ENCODE measurements at places on chromosomes 12 and 14.

DNA sequence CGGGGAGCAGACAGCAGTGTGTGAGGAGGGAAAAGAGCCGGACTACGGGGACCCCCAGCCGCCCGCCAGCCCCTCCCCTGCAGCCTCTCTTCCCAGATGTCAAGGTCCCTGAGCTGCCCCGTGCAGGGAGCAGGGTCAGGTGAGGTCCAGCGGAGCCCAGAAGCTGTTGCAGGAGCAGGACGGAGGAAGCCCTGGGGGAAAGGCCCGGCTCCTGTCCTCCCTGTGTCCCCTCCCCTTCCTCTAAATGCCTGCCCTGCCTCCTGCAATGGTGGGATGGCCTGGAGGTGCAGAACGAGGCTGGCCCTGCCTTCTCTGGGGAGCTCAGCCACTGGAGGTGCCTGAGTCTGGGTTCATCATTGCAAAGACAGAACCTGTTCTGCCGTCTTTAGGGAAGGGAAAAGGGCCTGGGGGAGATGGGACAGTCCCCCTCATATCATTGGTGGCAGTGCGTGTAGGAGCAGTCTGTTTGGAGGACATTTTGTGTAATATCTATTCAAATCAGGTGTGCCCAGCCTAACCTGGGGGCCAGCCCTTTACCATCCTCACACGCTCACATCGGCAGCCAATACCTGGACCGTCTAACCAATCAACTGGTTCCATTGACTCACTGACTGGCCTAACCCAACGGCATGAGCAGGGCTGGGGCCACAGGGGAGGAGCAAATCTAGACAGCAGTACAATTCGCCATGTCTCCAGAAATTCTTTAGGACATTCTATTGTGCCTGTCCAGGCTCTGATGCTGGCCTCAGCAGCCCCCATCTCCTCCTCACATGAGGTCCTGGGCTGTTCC, 364.1 kb upstream of the SFSWAP start:
- DNase-seq, result no peak

GRCh38 chr14:36944307-36945010, 227.9 kb downstream of the SLC25A21 start:
- no peak for DNase-seq

GRCh38 chr12:45918818-45919217, 71.6 kb downstream of the SCAF11 start:
- no peak for DNase-seq

DNA sequence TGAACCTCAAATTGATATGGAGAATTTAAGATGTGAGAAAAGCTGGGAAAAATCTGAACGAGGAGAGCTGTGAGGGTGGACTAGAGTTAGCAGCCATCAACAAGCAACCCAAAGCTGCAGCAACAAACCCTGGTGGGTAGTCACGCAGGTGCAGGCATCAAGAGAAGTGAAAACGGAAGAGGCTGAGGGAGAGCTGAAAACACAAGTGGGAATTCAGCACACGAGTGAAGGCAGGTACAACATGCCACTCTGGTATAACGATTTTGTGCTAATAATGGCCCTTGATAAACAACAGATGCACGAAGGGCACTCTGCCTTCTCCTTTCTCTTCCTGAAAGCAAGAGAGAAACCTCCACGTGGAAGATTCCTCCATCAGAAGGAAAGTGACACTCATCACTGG, 11.5 kb downstream of the TCL1B start:
- DNase-seq, result no peak

DNA sequence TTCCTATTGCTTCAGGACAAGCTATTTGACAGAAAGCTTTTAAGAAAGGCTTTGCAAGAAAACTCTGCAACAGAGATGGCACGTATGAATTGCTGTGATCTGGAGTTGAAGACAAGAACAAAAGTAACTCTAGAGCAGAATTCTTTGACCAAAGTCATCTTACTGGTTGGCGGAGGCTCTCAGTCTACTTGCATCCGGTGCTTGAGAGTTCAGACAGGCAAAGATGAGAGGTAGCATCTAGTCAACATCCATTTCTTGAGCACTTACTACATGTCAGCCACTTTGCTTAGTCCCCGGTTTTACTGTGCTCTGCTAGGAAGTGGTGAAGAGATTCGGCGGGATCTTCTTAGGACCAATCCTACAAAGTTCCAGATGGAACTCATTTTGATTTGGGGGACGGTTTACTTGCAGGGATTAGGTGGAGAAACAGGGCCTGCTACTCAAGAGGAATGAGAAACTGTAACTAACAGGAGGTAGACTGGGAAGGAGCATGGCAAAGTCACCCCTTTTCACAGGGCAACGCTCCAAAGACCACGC, 404 bp upstream of the CCDC91 start:
- no peak for DNase-seq

DNA sequence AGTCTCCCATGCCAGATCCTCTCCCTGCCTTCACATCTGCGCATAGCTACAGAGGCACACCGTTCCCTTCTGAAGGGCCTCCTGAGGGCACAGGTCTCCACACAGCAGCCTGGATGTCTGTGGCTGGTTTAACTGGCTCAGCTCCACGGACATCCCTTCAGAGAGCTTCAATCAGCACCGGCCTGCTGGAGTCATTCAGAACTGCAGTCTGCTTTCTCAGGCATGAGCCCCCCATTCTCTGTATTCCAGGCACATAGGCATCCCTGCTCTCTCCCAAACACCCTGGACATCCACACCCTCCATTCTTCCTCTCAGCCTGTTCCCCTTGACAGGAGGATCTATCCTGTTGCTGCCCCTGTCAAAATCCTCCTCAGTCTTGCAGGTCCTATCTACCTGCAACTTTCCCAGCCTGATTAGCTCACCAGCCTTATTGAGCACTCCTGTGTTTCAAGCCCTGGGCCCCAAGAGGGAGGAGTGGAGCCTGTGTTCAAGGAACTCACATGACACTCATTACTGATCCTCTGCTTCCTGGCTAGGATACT, 2.9 kb upstream of the DHRS2 start:
- no peak for DNase-seq

DNA sequence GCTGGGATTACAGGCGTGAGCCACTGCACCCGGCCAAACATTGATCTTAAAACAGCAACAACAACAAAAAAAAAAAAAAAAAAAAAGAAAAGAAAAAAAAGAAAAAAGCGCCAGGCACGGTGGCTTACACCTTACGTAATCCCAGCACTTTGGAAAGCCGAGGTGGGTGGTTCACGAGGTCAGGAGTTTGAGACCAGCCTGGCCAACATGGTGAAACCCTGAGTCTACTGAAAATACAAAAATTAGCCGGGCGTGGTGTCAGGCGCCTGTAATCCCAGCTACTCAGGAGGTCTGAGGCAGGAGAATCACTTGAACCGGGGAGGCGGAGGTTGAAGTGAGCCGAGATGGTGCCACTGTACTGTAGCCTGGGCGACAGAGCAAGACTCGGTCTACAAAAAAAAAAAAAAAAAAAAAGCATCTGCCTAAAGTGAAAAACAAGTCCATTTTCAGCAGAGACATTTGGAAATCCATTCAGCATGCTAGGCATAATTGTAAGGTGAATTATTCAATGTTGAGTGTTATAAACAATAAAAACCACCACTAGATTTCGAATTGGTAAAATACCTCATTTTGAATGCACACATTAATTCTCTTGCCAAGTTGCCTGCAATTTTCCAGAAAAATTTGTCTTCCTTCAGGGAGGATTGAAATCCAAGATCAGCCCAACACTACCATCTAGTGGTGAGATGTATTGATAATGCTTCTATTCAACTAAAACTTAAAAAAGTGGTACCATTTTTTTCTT, 8.0 kb upstream of the CERS5 start:
- no peak for DNase-seq

DNA sequence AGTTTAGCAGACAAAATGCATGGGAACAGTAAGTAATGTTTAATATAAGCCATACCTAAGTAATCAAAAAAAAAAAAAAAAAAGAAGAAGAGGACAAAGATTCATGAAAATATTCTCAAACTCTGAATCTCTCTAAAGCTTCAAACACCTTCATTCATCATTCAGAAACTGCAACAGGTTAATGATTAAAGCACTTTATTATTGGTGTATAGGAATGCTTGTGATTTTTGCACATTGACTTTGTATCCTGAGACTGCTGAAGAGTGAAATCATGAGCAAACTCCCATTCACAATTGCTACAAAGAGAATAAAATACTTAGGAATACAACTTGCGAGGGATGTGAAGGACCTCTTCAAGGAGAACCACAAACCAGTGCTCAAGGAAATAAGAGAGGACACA, 278.4 kb upstream of the DCN start:
- DNase-seq, result no peak

GRCh38 chr12:41681898-41682297, 462.8 kb downstream of the GXYLT1 start:
- no peak for DNase-seq

DNA sequence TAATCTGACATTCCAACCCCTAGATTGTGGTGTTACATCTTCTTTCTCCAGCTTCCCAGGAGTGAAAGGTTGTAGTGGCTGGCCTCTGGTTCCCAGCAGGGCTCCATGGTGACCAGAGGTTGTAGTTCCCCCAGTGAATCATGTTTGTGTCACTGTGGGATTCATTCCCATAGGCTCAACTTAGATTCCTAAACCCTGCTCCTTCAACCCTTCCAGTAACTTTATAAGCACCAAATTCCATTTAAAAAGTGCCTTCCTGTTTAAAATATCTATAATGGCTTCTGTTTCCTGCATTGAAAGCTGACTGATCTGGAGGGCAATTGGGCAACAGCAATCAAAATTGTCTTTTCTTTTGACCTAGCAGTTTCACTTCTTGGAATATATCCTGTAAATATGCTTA, 40.5 kb upstream of the TBC1D15 start:
- no peak for DNase-seq

GRCh38 chr14:90941706-90942105, 118.7 kb downstream of the RPS6KA5 start:
- no peak for DNase-seq

DNA sequence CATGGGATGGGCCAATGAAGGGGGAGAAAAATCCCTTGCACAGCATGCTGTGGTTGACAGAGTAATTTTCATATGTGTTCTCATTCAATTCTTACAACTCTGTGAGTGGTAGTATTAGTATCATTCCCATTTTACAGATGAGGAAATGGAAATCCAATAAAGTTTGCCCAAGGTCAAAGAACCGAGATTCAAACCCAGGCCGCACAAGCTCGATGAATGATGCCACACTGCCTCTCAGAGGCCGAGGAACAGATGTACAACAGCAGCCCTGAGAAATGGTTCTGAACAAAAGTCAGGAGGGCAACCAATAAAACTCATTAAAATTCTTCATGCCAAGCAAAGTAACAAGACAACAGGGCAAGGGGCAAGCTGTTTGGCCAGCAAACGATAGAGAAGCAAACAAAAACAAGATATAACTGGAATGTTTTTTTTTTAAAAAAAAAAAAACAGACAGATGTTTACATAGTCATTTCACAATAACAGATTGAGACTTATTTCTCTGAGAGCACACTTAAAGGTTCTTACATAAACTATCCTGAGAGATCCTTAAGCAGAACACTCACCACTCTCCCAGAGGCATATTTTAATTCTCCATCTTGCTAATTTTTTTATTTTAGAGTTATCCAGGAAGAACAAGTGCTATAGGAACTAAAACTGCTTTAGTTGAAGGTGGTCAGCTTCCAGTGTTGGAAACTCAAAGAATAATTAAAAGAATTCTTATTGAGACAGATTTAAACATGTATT, 85.8 kb downstream of the EXOC5 start:
- DNase-seq, result no peak

DNA sequence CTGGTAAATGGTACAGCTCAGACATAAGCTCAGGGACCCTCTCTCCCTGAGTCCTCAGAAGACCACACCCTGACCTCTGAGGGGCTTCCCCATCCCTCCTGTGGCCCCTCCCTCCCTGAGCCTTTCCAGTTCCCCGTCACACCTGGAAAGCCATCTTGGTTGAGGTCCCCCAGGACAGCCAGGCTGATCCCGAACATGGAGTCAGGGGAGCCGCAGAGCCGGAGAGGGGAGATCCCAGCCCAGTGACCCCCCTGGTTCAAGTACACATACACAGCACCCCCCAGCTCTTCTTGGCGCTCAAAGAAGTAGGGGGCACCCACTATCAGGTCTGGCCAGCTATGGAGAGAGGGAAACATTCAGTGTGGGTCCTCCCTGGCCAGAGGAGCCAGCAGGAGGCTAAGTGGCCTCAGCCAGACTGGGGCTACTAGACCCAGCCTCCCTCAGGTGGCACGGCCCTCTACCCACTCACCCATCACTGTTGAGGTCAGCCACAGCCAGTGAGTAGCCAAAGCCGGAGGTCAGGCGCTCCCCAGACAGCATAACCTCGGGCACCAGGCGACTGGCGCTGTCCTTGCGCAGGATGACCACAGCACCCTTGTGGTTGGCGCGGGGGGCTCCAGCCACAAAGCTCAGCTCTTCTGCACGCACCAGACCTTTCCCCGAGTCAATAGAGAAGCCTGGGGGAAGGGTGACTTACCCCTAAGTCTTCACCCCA, 9.3 kb downstream of the ITGA7 start:
- no peak for DNase-seq

DNA sequence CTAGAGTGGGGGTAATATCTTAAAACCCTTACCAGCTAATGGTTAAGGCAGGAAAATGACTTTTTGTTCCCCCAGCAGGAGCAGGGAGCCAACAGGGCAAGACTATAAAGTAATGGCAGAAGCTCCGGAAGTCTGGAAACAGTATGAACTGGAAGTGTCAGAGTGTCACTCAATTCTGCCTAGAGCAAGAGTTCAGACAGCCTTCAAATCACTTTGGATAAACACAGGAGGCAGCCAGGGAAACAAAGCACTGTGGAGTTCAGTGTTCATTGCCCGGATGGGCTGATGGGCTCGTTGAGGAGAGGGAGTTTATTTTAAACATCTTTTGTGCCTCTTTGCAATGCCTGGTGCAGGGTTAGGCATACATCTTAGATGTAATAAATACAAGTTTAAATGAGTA, 16.5 kb upstream of the DYRK2 start:
- no peak for DNase-seq

GRCh38 chr12:114450019-114450418, 44.1 kb upstream of the TBX5 start:
- DNase-seq, result no peak

DNA sequence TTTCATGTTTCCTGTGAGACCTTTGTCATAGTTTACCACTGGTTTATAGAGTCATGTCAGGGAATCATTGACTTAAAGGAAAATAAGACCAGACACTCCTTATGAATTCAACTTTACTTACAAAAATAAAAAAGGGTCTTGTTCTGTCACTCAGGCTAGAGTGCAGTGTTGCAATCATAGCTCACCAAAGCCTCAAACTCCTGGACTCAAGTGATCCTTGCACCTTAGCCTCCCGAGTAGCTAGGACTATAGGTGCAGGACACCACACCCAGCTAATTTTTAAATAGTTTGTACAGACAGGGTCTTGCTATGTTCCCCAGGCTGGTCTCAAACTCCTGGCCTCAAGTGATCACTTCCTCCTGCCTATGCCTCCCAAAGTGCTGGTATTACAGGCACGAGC, 19.0 kb downstream of the SLC41A2 start:
- DNase-seq, result no peak

DNA sequence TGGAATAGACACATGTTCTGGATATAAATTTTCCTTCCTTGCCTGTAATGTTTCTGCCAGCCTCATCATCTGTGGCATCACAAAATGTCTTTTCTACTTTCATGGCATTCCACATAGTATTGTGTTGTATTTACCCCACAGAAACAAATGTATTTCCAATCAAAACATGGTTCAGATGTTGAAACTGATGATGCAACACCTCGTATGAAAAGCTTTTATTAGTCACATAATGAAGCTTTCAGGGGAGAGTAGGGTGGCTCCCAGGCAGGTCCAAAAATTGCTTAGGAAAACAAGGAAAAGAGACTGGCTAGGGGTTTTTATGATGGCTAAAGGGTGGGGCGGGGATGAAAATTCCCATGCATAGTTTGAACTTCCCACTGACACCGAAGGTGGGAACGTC, 29.1 kb upstream of the ZNF641 start:
- DNase-seq, result no peak

Measured in activated gamma-delta T cell treated with anti-CD3 and anti-CD28 coated beads, Interleukin-2, amount 50 U/mL, for 16 hours (primary cell).